ENCODE measurements at places on chromosomes 11 and 22.

GRCh38 chr22:39363751-39364515, 14.1 kb downstream of the SYNGR1 start:
- no peak for DNase-seq

- no peak for DNase-seq
Measured at GRCh38 chr22:38205261-38206128, 3.7 kb downstream of the MAFF start.

DNA sequence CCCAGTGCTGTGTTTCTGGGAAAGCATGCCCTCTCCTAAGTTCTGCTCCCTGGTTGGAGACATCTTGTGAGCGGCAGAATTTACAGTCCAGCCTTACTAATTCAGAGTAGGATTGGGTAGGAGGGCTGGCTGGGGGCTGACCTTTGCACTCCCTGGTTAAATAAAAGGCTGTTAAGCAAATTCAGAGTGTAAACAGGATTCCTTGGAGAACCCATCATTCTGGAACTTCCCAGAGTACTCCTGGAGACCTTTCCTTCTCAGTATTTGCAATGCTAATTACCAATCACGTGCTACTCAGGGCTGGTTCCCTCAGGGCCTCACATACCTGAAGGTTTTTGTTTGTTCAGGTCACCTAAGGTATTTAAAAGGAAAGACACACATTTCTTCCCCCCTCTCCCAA, 340.2 kb downstream of the TBC1D22A start:
- no peak for DNase-seq

- DNase-seq: no peak
Measured at GRCh38 chr22:38984224-38984623, 2.1 kb downstream of the APOBEC3B start.

GRCh38 chr22:20576445-20576816, 69.0 kb downstream of the MED15 start:
- DNase-seq: no peak

- no peak for DNase-seq
Measured at GRCh38 chr11:486189-486588, 20.9 kb downstream of the RNH1 start.

GRCh38 chr11:1263010-1263409, 40.1 kb downstream of the MUC5B start:
- DNase-seq: peak; percentile 27

GRCh38 chr11:30878400-30878799, 292.2 kb upstream of the MPPED2 start:
- DNase-seq: no peak

GRCh38 chr11:97224396-97224795, 834.6 kb downstream of the JRKL start:
- DNase-seq: no peak

GRCh38 chr11:88414981-88415413, 77.5 kb upstream of the CTSC start:
- peak; percentile 23 for DNase-seq

DNA sequence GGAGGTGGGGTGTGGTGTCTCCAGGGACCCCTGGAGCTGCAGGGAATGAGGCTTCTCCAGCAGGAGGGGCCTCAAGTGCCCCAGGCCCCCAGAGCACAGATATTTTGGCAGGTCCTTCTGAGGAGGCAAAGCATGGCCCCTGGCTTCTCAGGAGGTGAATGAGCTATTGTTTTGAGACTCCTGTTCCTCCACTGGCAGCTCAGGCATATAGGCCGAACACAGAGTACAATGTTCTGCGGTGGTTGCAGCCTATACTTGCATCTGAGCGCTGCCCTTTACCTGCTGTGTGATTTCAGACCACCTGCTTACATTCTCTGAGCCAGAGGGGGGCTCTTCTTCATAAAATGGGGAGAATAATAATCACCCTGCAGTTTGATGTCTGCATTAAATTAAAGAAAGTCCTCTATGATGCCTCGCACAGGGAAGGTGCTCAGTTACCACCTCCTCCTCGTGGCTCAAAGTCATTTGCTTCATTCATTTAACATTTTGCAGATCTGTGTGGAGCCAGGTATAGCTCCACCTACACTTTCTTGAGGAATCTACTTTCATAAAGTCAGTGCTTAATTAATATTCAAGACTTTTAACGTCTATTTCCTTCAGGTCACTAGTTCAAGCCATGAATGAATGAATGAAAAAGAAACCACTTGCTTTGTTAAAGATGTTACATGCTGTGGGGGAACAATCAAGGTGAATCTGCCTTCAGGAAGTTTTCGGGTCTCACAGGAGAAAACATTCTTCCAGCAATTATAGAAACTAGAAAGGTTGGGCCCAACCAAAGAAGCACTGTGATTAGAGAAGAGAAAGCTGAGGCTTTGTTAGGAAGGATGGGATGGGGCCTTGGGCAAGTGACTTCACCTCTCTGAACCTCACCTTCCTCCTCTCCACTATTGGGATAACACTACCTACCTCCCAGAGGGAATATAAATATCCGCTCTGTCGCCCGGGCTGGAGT, 68.4 kb downstream of the ADAMTS15 start:
- DNase-seq: no peak

DNA sequence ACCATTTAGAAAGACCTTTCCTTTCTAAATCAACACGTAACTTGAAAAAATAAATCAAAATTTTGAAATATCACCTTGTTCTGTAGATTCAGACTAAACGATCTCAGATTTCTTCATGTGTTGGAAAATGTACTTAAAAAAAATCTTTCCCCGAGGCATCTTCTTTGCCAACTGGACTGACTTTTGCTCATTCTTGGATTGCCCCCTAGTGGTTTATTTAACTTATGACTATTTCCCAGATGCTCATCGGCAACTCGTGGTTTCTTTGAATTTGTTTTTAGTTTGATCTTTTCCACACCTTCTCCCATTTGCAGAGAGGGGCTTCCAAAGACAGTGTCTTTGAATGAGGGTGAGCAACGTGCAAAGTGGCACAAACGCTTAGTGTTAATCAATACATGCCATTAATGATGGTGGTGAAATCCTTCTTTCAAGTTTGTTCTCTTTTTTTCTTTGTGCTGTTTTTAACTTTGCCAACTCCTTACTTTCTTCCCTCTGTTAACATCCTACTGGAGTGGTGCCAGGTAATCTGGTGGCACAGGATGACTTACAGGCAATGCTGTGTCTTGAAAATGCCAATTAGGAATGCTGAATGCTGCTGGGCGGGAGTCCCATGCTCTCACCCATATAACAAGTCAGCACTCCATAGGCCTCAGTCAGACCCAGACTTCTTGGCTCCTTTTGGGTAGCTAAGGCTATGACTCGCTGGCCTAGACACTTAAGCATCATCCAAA, 18.3 kb downstream of the PRSS23 start:
- DNase-seq: no peak

DNA sequence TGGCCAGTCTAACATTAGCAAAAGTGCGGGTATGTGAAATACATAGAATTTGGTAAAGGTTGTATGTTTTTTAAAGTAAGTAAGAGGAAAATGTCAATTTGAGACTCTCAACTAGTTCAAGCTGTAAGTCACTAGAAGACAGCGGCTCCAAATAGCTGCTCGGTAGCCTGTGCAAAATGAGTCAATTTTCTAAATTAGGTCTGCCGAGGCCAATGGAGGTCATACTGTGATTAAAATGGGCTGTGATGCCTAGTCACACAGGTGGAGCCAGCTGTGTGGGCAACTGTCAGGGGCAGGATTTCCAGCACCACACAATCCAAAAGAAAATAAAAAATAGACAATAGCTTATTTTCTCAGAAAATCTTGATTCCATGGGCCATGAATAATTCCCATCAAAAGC, 32.3 kb downstream of the KCNA4 start:
- DNase-seq: no peak

GRCh38 chr22:44605486-44605885, 96.5 kb upstream of the PRR5 start:
- DNase-seq: no peak

DNA sequence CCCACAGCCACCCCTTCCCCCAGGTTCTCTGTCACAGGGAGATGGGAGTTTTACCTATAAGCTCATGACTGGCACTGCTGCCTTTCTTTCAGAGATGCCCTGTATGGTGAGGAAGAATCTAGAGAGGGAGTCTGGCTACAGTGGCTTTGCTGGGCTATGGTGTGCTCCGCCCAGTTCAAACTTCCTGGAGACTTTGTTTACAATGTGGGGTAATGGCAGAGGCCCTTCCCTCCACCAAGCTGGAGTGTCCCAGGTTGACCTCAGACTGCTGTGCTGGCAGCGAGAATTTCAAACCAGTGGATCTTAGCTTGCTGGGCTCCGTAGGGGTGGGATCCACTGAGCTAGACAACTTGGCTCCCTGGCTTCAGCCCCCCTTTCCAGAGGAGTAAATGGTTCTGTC, 143.5 kb downstream of the MSANTD4 start:
- DNase-seq: no peak

DNA sequence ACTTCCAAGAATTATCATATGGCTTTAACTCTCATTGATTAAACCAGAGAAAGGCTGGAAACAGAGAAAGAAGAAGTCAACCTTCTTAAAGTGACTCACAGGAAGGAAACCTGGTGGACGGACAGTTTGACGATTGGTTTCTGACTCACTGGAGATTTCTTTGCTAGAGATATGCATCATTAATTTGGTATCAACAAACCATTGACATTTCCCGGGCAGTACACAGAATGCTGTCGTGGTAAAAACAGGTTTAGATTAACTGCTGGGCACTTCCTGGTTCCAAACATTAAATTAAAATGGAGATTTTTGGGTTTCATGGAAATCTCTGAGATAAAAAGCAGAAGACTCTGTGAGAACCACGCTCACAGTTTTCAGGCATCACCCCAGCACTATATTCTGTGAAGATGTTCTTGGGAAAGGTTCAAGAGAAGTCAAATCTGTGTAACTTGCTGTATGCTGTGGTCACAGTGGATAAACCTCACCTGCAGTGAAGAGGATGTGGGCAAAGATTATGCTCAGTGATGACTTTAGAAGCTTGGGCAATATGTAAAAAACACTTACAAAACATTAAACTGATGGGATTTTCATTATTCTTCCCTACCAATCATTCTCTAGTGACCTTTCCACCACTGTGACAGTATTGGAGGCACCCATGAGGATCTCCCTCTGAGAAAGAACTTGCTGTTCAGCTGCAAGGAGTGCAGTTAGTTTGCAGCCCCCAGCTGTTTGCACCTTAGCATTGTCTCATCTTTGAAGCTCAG, 61.1 kb upstream of the CD44 start:
- DNase-seq: peak; percentile 61

- no peak for DNase-seq
Measured at GRCh38 chr22:49099496-49100124, 728.1 kb downstream of the BRD1 start.

GRCh38 chr22:36022162-36022561, 6.5 kb downstream of the RBFOX2 start:
- no peak for DNase-seq

DNA sequence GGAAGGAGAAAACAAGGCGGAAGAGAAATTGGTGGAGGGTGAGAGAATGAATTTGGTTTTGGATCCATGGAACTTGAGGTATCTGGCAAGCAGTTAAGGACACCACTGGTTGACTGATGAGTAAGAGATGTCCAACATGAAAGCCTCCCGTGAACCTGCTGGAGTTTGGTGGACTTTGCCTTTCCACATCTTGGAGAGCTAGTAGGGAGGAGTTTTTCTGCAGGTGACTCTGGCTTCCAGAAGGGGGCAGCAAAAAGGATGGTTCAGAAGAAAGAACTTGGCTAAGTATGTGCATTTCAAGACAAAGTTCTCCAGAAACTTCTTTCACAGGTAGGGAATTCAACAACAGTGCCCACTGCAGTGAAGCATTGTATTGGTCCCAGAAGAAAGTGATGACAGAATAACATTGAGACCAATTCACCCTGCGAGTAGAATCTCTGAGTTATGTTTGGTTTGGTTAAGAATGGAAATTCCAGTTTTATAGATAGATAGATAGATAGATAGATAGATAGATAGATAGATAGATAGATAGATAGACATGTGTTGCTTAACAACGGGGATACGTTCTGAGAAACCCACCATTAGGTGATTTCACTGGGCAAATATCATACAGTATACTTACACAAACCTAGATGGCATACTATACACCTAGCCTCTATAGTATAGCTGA, 28.5 kb downstream of the DCDC1 start:
- peak; percentile 21 for DNase-seq

DNA sequence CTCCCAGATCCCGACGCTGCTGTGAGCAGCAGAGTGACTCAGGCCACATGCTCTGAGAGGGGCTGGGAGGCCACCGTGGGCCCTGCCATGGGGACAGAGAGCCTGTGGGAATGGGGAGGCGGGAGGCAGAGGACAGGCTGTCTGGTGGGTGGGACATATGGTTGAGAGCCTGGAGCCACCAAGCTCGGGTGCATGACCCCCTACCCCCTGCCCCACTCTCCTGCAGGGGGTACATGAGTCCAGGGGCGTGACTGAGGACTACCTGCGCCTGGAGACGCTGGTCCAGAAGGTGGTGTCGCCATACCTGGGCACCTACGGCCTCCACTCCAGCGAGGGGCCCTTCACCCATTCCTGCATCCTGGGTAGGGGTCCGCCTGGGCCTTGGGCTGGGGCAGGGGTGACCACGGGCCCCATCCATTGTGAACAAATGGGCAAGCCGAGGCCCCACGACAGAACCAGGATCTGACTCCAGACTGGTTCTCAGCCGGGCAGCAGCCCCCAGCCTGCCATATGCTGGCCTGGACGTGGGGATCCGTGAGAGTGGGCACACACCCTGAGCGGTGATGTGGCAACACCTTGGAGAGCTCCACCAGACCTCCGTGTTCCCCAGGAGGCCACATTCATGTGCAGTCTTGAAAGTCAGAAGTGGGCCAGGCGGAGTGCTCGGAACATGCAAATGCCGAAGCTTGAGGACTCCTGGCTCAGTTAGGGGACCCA, 17.4 kb upstream of the ARHGAP8 start:
- no peak for DNase-seq

DNA sequence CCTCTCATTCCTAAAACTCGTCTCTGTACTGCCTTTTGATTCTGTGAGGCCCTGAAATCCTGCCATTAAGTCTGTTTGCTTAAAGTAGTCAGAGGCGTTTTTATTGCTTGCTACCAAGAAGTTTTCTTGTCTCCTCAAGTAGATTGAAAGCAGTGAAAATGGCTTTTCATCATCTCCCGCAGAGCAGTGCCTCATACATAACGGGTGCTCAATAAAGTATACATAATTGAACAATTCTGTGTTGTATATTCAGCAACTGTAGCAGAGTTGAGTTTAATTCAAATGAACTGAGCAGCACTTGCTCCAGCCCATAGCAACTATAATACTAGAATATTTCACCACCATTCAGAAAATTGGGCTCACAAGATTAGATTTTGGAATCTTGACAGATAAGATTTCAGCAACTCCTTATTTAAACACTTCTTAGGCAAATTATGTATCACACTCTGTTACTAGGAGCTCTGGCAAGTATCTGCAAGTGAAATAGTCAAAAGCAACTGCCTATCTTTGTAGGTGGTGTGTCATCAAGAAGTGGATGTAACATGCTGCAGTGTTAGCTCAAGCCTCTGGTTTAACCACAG, 20.0 kb downstream of the FIBIN start:
- no peak for DNase-seq
